ENCODE measurements at places on chromosomes 13 and 19.

- DNase-seq = no peak
Observed at GRCh38 chr13:94758436-94758960, 46.2 kb upstream of the SOX21 start.

DNA sequence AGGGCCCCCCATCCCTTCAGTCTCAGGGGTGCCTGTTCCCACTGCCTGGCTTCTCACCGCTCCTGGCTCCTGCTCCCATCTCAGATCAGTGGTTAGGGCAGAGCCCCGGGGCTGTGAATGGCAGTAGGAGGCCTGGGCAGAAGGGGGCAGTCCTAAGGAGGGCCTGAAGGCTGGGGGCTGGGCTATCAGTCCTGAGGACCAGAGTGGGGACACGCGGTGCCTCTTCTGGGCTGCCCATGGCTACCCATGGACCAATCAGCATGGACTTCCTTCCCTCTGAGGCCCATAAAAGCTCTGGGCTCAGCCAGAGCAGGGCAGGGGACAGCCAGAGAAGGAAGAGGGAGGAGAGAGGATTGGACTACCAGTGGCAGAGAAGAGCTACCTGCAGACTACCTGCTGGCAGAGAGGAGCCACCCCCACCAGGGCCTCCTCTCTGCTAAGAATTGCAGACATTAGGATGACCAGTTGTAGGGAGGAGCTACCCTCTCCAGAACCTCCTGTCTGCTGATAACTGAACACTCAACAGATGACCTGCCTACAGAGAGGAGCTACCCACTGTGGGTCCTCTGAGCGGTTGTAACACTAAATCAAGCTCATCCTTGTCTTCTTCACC, 12.1 kb upstream of the UBE2S start:
- no peak for DNase-seq

DNA sequence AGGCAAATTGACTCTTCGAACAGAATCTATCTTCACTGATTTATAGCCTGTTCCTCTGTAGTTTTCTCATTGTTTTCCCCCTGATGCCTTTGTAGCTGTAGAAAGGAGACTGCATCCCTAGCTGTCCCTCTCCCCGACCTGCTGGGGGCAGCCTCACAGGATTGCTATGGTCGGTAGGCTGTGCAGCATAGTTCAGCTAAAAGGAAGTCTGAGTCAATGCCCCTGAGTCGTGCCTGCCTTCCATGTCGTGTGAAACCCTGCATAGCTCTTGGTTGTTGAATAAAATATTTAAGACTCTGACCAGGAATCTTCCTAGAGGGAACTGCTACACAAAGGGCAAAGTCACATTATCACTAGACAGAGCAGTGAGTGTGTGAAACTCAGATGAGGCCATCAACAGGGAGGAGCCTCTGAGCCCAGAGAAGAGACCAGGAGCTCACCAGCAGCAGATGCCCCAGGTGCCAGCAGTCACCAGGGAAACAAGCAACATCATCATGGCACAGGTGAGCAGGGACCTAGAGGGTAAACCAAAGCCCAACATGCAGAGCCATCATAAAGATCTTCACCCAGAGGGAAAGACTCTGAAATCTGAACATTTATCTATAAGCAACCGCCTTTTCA, 108.4 kb upstream of the NBEA start:
- DNase-seq = no peak

GRCh38 chr13:102003848-102004570, 397.8 kb downstream of the FGF14 start:
- no peak for DNase-seq

GRCh38 chr19:33606556-33606955, 15.2 kb upstream of the CHST8 start:
- DNase-seq = no peak

GRCh38 chr19:53311044-53311443, 22.5 kb upstream of the ZNF845 start:
- no peak for DNase-seq

DNA sequence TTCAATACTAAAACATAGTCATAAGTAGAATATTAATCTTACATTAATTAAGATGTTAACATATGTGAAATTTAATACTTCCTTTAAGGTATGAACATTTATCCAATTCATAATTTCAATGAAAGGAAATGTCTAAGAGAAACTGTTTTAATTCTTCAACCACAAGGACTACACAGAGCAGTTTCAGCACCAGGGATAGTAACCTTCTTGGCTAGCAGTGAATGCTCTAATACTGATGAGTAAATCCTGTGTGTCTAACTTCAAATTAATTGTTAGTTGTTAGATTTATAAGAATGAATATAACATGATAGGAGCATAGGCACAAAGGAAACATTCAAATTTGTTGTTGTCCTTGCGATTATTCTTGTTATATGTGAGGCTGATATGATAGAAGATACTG, 15.6 kb upstream of the NBEA start:
- DNase-seq = no peak

GRCh38 chr19:48255376-48256303, at the start of gene CARD8:
Gene CARD8 (minus strand): TSS chr19:48255912. CDS start chr19:48241020, 14,892 bp downstream.
- DNase-seq = peak; percentile 93

DNA sequence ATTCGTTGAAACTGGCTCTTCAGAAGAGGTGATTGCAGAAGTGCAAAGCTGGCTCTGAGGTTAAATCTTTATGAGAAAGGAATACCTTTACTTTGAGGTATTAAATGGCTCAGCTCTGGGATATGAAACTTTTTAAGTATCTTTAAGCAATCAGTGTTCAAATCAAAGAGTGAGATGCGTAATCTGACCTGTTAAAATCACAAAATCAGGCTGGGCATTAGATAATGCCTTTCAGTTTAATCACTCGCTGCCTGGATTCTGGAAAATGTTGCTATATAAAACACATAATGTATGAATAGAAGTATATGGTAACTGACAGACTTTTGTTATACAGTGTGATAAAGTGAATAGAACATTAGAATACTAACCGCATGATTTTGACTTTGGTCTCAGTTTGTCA, 2.0 kb upstream of the DGKH start:
- DNase-seq = no peak

DNA sequence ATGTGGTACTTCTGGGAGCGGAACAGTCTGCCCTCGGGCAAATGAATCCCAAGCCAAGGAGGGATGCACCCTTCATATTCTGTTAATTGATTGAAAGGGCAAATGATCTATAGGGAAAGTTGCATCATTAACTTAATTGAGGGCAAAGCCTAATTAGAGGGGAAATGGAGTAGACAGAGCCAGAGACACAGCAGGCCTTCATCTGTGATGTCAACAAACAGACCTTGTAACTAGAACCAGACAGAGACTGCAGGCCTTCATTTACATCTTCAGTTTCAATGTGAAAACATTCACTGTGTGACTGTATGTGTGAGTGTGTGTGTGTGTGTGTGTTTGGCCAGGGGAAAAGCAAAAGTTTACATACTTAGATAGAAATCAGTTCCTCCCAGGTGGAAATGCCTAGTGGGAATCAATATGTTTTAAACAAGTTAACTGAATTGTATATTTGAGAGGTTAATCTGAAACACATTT, 126.4 kb downstream of the SPRY2 start:
- DNase-seq = no peak

DNA sequence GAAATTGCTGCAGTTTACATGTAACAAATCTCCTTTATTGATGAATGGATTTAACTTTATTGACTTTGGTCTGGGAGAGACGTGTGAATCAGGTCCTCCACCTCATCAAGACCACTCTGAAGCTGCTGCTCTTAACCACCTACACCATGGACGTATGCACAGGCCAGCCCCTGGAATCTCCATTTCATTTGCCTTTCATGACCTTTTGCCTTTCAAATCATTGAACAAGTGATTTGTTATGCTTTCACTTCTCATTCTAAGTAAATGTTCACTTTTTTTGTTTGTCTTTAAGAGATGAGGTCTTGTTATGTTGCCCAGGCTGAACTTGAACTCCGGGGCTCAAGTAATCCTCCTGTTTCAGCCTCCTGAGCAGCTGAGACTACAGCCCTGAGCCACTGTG, 240.0 kb upstream of the SERP2 start:
- no peak for DNase-seq

Measured in MM.1S (cell line).